Aorta (tissue), 5 donors: ENCODE measurements at places on chromosomes 7 and 10.

GRCh38 chr10:101716891-101717659 lies 22.1 kb upstream of the FBXW4 start:
- DNase-seq = no peak

GRCh38 chr10:100504096-100504495 lies 15.6 kb downstream of the SEC31B start:
- DNase-seq = no peak

GRCh38 chr10:74929197-74929596 lies 102.8 kb downstream of the KAT6B start:
- DNase-seq = no peak

GRCh38 chr10:106815427-106816043 lies 349.0 kb downstream of the SORCS1 start:
- no peak for DNase-seq

DNA sequence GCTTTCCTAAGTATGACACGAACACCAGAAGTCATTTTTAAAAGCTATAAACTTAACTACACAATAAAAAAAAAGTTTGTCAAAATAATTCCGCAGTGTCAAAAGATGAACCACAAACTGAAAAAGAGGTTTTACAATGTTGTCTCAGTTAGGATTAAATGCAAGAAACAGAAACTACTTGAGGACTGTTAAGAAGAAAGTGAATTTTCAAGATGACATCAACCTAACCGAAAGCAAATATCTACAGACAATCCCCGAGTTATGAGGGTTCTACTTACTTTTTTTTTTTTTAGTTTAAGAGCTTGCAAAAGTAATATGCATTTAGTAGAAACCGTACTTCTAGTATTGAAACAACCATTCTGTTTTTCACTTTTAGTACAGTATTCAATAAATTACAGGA lies 62.3 kb downstream of the TFPI2 start:
- no peak for DNase-seq

- DNase-seq = no peak
Observed at GRCh38 chr10:72334196-72334824, 20.4 kb downstream of the DNAJB12 start.

GRCh38 chr7:55690-56248 lies 136.6 kb upstream of the FAM20C start:
- DNase-seq = peak; percentile 10

- peak; percentile 96 for DNase-seq
Observed at GRCh38 chr7:44145969-44146911, 5.1 kb upstream of the MYL7 start.

DNA sequence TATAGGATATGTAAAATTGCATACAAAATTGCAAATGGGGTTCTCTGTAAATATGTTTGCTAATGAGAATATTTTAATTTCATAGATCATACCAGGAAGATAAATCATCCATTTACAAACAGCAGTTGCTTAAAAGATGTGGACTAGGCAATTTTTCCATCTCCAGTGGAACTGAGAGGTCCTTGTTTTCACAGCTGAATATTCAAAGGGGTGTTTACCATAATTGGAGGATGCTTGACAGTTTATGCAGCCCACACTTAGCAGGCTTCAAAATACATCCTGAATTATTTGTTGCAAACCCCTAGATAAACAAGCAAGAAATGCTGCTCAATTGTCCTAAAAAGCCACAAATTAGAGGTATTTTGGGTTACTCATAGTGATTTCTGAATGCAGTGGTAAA lies 69.9 kb downstream of the ADARB2 start:
- DNase-seq = no peak

DNA sequence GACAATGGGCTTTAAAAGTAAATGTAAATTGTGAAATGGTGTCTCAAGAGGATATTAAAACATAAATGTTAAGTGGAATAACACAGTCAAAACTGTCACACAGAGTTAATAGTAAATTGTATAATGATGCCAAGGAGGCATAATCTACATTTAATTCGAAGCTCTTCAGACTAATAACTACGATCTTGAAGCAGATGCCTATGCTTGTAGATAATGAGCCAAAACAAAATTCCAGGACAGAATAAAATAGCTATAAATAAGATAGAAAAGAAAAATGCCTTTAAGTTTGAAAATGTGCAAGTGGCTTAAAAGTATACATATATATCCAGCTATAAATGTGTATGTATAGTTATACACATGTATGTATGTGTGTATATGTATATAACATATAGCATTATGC lies 17.5 kb downstream of the TWIST1 start:
- DNase-seq = no peak

DNA sequence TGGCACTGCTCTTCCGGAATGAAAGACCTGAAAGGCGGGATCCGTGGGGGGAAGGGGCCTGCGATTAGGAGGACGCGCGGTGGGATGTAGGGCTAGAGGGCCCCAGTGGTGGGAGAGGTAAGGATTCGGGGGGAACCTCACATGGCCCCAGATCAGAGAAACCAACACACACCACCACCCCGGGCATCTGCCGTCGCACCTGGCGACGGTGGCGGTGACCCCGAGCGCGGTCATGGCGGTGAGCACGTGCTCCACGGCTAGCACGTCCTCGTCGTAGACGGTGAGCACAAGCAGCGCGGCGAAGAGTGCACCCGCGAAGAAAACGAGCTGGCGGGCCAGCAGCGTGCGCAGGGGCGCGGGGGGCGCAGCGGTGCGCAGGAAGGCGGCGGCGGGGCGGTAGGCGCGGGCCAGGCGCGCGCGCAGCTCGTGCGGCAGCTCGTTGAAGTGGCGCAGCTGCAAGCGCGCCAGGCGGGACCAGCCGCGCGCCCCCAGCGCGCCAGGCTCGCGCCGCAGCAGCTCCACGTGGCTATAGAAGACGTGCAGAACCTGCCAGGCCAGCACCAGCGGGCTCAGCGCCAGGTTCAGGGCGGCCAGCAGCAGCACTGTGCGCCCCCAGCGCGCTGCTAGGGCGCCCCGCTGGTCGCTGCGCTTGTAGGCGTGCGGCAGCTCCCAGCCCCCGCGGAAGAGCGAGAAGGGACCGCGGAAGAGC lies 5.7 kb downstream of the ATG9B start:
- no peak for DNase-seq

DNA sequence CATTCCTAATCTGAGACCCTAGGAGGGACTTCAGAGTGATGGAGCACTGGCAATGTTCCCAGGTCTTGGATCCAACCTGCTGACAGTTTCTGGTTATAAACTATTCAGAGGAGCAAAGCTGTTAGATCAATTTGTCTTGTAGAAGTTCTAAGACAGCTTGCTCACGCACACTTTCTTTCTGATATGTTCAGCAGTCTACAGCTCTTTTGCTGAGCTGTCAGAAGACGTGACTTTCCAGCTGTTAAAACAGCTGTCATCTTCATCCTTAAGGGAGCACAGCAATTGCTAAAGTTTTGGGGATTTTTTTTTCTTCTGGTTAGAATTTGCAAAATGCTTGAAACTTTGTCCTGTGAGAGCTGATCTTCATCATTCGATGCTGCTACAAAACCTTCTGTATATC lies 823.1 kb downstream of the SORCS1 start:
- DNase-seq = no peak

DNA sequence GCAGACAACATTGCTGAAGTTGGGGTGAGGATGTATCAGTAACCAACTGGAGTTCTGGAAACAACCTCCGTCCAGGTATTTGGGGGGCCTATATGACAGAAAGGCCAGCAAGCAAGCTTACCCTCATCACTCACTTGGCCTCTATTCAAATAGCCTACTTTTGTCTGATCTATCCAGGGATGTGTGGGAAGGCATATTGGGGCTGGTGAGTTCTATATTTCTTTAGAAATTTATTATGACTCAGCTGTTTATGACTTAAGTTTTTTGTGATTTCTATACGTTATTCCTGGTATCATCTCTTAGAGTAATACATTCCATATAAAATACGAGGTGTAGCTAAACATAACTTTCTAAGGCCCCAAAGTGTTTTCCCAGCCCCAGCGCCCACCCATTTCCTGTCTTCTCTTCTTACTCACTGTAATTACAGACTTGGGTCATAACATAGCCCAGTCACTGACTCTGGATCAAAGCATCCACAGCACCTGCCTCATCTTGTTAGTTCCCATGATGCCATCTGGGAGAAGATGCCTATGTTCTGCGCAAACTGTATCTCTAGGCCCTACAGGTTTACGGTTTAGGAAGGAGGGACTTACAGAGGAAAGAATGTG lies 18.1 kb downstream of the GARS1 start:
- no peak for DNase-seq

DNA sequence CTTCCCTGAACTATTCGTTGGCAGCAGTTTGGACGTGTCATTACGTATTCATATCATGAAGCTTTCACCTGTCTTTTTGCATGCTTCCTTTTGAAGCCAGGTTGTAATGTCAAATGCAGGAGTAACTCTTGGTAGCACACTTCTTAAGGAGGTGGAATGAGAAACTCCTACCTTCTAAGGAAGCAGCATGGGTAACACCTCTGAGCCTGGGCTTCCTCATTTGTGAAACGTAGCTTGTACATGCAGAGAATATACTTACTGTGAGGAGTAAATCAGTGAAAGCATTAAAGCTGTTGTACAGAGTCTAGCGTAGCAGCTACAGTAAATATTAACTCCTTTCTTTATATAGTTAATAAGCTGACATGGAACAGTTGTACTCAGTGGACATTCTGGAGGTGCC lies 21.1 kb downstream of the CUL1 start:
- DNase-seq = no peak

GRCh38 chr10:102302611-102303010 lies 57.3 kb downstream of the GBF1 start:
- DNase-seq = no peak

DNA sequence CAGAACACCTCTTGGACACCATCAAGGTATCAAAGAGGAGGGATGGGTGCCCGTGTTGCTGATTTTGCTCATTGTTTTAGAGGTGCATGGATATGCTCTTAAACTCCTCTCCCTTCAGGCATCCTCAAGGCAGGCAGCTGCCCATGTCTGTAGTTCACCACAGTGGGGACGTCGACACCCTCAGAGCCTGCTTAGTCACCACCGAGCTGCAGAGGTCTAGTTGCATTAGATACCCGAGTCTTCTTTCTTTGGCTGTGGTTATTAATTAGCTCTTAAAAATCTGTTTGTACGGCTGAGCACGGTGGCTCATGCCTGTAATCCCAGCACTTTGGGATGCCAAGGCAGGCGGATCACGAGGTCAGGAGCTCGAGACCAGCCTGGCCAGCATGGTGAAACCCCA lies 24.7 kb upstream of the TSPAN13 start:
- DNase-seq = no peak

DNA sequence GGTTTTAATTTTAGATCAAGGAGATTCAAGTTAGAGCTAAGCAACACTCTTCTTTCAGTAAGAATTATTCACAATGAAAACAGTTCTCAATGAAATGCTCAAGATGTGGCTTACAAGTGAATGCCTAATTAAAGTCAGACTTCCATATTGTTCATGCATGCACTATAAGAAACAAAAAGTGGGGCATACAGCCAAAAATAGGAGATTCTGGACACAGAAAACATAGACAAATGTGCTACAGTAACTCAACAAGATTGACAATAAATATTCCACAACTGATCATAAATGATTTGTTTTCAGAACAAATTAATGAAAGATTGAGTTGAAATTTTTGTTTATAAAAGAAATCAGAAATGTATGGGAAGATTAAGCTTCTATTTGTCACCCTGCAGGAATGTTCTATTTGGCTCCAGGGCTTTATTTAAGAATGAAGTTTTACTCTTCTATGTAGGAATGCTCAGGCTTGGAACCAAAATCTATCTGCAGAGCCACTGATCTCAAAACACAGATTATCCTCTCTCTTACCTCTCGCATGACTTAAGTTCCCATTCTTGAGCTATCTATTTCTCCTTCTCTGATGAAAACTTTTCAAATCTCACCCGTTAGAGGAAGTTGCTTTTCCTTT lies 89.0 kb upstream of the PIP4K2A start:
- no peak for DNase-seq

GRCh38 chr7:151896086-151896485 lies 19.2 kb upstream of the PRKAG2 start:
- DNase-seq = no peak

DNA sequence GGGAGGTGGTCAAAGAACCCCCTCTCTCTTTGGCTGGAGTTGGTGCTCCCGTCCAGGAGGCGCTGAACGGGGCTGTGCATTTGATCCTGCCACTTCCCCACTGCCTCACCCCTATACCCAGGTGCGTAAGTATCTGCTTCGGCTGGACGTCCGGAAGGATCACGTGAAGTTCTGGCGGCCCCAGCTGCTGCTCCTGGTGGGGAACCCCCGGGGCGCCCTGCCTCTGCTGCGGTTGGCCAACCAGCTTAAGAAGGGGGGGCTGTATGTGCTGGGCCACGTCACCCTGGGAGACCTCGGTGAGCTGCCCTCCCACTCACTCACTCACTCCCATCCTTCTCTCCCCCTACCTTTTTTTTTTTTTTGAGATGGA lies 5.6 kb upstream of the TRIP6 start:
- no peak for DNase-seq

DNA sequence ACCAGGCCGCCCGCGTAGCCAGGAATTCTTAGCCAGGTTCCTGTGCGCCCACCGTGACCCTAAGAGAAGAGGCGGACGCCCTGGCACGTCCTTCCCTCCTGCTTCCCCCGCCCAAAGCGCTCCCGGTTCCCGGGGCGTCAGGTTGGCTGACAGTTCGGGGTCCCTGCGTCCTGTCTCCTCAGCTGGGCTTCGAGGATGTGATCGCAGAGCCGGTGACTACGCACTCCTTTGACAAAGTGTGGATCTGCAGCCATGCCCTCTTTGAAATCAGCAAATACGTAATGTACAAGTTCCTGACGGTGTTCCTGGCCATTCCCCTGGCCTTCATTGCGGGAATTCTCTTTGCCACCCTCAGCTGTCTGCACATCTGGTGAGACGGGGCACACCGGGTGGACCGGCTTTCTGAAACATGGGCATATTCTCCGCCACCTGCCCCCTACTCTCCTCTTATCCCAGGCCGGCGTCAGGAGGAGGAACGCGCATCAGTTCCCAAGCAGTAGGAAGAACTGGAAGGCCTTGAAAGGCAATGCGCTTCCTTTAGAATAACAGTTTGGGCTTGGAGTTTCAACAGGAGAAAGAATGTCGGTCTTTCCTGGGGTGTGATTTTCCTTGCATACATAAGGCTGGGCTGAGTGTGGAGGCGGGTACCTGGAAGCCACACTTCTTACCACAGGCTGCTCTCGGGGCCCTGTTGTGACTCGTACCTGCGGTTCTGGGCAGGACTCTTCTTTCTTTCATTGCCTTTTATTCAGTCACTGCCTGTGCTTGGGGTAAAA lies 728 bp downstream of the CAV2 start:
- peak; percentile 73 for DNase-seq

GRCh38 chr7:1163121-1163520 lies 3.1 kb upstream of the ZFAND2A start:
- no peak for DNase-seq

GRCh38 chr7:76397409-76398183 lies 11.9 kb downstream of the SSC4D start:
- DNase-seq = peak; percentile 94

DNA sequence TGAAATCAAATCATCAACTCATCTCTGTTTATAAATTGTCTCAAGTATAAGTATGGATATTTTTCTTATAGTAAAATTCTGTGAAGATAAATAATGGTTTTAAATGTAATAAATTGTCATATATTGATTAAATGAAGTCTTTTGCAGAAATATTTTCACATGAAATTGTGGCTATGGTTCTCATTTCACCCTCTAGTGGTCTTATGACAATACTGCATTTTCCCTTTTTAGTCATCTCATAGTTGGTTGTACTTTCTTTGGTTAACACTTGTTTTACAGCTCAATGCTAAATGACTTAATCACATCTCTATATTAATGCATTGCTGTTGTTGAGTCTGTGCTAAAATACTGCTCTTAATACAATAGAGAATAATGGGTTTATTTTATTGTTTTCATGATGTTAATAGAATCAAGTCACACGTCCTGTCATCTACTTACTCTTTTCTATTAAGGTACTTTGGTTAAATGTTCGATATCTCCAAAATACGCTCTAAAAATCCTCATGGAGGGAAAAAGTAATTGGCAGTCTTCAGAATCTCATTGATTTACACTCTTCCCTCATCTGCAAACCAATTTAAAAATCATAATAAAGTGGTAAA lies 38.0 kb upstream of the CACNA2D1 start:
- no peak for DNase-seq
